ENCODE measurements at places on chromosomes 5 and 9.

DNA sequence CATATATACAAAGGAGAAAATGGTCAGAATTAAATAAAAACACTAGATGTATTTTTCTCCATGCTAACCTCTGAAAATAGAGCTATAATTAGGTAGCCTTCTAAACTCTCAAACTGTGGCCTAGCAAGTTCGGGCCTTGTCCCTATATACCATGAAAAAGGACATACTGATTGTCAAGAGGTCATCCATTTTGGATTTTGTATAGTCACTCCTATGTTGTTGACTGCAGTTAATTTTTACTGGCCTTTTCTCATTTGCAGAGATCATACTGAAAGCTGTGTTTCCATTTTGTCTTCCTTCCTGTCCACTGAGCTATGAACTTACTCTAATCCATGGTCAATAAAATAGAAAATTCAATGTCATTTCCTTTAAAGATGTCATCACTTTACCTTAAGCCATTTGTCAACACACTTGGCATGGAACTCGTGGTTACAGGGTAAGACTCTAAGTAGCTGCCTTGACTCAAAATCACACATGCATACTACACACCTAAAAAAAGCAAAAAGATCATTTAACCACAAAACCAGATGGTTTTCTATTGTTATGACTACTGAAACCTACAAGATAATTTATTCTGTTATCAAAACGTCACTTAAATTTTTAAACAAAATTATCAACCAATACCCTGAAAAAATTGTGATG is 58.0 kb downstream of the RNF38 start:
- no peak for DNase-seq

DNA sequence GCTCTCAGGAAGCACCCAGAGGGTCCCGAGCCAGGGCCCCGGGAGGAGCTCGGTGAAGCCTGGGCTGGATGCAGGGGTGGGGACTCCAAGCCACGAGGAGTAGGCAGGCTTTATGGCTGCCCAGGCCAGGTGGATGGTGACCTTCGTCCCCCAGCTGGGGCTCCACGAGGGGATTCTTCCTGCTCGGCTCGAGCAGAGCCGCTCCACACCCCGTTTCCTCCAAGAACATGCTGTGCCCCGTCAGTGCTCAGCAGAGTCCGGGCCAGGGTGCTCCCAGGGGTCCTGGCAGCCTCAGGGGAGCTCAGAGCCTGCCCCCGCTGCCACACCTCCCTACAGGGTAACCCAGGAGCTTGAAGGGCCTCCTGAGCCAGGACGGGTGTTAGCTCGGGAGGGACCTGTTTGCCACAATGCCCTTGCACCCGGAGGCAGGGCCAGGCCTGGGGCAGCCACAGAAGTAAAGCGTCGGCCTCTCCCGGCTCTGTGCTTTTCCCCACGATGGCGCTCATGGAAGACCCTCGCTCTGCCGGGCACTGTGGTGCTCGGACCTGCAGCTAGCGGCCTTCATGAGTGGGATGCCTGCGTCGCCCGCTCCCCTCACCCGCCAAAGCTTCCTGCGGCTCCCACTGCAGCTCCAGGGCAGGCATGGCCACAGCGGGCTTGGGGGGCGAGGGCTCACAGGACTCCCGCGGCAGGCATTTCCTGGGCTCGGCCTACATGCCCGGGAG is 86.8 kb downstream of the KCNT1 start:
- DNase-seq: no peak

GRCh38 chr9:10443868-10444204 is 169.0 kb downstream of the PTPRD start:
- no peak for DNase-seq

DNA sequence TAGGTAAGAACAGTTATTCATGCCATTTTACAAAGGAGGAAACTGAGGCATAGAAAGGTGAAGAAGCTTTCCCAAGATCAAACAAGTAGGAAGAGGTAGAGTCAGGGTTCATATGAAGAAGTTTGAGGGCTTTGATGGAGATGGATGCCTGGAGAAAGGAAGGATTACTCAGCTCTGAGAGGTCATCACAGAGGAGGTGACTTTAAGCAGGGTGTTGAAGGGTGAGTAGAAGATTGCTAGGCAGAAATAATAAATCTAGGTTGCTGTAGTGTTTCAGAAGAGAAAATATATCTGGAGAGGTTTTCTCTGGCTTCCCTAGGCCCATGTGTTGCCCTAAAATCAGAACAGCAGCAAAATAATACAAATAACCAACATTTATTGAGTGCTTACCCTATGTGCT is 196.3 kb downstream of the PALM2AKAP2 start:
- DNase-seq: no peak

GRCh38 chr9:115880221-115880885 is 273.2 kb upstream of the PAPPA start:
- no peak for DNase-seq

DNA sequence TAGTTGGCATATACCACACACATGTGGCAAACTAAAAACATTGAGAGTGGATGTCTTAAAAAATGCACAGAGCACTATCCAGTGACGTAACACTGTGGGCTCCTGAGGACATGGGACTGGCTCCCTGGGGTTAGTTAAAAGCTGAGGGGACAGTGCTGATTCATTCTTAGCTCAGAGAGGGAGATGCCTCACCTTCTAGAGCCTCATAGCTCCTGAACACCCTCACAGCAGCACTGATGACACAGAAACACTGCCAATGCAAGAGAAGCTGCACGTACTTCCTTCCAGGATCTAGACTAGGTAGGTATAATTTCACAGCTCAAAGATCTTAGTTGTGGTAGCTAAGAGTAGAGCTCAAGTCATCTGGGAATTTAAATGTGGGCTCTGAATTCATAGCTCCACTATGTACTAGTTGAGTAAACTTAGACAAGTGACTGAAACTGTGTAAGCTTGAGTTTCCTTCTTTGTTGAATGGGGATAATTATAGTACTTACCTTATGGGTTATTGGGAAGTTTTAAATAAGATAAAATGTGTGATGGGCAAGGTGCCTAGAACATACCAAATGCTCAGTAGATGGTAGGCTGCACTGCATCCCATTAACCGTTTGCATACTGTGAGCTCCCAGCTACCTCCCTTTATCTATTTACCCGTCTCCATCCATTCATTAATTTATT is 279.9 kb downstream of the ASTN2 start:
- no peak for DNase-seq

DNA sequence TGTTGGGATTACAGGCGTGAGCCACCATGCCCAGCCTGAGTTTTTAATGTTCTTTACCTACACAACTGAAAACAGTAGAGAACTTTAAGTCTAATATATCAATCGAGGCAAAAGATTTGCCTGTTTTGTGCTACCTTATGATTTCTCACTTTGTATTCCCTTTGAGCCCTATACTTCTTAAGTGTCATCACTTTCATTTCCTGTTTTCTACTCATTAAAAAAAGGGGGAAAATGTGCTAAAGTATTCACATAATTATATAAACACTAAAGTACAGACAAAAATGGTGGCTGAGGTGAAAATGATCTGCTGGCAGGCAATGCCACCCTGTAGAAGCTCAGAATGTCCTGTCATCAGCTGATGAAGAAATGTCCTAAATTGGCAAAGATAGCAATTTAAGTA is 23.6 kb downstream of the ATG10 start:
- DNase-seq: no peak

GRCh38 chr9:97505845-97506244 is 4.4 kb downstream of the TMOD1 start:
- no peak for DNase-seq

DNA sequence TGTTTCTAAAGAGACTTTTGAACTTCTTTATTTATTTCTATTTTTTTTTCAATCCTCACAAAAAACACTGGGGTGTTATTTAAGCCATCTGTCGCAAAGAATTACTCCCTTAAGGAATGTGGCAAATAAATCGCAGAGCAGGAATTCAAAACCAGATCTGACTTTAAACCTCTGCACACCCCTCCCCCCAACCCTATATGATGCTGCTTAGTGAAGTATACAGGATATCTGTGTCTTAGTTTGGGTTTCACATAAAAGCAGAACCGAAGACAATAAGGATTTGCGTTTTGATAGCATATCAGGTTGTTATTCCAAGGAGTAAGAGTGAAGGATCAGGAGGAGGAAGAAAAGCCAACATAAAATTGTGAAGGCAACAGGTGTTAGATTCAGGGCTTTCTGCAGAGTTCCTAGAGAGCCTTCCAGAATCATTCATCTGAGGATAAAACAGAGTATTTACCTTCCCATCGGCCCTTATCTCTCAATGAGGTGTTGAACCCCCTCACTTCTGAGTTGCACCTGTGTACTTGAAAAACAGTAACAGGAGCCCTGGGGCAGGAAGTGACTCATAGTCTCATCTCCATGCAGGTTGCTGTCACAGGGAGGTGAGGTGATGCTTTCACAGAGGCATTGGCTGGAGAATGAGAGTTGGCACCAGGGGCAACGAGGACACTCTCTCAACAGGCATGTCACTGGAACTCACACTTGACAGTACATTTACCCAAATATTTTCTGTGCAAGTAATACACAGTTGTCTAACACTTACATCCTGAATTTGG is 33.5 kb upstream of the DMRT3 start:
- DNase-seq: no peak

- no peak for DNase-seq
These were observed 8.2 kb downstream of the TLX3 start for GRCh38 chr5:171317230-171317629.

DNA sequence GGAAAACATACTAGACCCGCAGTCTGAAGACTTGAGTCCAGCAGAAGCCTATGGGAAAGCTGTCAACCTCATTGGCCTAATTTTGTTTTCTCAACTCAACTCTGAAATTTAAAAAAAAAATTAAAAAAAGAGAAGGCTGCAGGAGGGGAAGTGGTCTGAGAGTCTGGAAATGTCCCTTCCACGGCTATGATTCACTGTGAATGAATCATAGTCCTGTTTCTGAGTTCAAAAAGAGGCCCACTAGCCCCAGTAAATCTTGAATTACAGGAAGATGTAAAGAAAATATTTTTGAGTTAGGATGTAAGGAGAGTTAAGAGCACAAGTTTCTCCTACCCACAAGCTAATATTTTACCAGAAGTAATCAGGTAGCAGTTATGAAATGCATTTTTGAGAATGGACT is 565.5 kb upstream of the DMAC1 start:
- DNase-seq: no peak

DNA sequence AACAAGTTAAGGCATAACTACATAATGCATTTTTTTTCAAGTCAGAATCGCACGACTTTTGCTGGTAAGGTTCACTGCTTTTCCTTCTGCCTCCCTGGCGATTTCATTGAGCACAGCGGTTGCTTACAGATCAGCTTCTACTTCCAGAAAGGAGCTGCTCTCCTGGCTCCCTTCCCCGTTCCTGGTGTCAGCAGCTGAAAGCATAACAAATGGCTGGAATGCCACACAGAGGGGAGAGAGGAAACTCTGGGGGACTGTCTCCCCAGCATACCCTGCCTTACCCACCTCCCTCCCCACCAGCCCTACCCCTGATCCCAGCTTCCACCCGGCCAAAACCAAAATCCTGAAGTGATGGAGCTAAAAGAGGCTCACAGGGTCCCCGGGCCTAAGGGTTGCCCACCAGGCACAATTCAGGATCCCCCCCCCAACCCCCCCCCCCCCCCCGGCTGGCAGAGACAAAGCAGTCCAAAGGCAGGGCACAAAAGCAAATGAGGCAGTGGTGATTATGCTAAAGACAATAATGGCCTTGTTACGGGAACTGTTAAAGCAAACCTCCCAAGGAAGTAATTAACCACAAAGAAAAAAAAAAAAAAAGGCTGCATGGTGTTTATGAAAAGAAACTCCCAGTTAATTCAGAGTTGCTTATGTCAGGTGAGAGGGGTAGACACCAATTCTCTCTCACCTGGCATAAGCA is 126.1 kb upstream of the WWC1 start:
- DNase-seq: no peak

GRCh38 chr5:43148417-43148816 is 27.7 kb downstream of the ZNF131 start:
- no peak for DNase-seq

- DNase-seq: no peak
These were observed 6.2 kb downstream of the NKX2-5 start for GRCh38 chr5:173228639-173229381.

DNA sequence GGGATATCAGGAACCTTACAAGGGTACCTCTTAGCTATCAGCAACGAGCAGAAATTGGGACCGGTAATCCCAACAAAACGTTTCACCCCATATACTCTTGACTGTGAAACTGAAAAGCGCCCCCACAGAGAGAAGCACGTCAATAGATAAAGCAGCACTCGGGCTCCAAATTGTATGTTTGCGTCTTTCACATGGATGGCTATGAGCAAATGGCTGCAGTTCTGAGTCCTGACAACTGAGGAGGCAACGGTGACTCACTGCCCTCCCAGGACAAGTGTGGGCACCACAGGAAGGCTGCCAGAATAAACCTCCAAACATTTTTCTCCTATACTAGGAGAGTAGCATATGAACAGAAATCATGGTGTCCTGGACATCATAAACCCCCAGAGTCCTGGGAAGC is 36.6 kb downstream of the SEMA4D start:
- DNase-seq: no peak

GRCh38 chr5:124736082-124736804 is 10.2 kb downstream of the ZNF608 start:
- DNase-seq: no peak

DNA sequence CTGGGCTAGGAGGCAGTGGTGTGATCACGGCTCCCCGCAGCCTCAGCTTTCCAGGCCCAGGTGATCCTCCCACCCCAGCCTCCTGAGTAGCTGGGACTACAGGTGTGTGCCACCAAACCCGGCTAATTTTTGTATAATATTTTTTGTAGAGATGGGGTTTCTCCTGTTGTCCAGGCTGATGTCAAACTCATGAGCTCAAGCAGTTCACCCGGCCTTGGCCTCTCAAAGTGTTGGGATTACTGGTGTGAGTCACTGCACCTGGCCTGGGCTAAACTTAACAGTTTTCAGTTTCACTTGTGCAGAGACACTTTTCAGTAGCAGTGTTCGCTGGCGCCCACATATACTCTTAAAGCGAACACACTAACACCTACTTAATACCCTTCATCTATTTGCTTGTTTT is 205.6 kb upstream of the ZNF608 start:
- DNase-seq: no peak

GRCh38 chr5:78523314-78524193 is 125.0 kb downstream of the LHFPL2 start:
- no peak for DNase-seq

DNA sequence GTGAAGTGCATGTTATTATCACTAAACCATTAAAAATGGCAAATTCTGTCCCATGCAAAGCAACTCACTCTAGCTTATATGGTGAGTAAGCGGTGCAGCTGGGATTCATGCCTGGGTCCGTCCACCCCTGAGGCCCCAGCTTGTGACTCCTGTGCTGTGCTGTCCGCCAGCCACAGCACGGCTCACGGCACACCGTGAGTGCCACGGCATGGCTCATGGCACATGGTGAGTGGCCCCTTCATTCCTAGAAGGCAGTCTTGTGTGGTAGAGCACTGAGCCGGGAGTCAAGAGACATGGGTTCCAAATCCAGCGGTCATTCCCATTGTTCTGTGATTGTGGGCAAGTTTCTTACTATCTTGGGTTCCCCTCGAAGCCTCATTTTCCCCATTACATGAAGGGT is 18.8 kb downstream of the RGS3 start:
- DNase-seq: no peak

DNA sequence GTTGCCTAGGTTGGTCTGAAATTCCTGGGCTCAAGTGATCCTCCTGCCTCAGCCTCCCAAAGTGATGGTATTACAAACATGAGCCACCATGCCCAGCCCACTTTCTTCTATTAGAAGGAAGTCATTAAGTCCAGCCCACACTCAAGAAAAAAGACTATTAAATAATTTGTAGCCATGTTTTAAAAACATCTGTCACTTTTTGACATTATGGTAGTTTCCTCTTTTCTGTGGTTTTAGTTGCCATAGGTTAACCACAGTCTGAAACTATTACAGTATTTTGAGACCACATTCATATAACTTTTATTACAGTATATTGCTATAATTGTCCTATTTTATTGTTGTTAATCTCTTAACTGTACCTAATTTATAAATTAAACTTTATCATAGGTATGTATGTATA is 31.9 kb upstream of the C5orf24 start:
- no peak for DNase-seq
